ENCODE measurements at places on chromosomes 2 and 18.

DNA sequence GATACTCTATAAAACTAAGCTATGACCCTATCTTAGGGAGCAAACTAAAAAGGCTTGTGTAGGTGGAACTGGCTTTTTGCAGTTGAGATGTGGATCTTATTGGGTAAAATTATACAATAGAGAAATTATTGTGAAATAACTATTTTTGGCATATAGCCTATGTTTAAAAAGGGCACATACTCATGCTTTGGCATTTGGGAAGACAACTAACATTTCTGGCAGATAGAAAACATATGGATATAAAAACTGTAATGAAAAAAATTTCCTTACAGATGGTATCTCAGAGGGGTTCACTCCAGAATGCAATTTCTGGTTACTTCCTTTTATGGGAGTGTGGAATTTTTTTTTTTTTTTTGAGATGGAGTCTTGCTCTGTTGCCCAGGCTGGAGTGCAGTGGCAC lies 120.1 kb upstream of the CCDC195 start:
- DNase-seq: no peak
- H3K4me3 ChIP-seq: no peak overlapping the region
- H3K27me3 ChIP-seq: no peaks in the 10 kb centered on the region
- H3K4me1 ChIP-seq: no peaks in the 10 kb centered on the region
- H3K36me3 ChIP-seq: peaks cover 93% of the 10 kb centered on the region

GRCh38 chr2:45167920-45168629 lies 158.8 kb upstream of the SIX2 start:
- no peaks in the 10 kb centered on the region for H3K36me3 ChIP-seq
- H3K4me3 ChIP-seq: no peak overlapping the region
- peaks cover 34% of the 10 kb centered on the region for H3K27me3 ChIP-seq

DNA sequence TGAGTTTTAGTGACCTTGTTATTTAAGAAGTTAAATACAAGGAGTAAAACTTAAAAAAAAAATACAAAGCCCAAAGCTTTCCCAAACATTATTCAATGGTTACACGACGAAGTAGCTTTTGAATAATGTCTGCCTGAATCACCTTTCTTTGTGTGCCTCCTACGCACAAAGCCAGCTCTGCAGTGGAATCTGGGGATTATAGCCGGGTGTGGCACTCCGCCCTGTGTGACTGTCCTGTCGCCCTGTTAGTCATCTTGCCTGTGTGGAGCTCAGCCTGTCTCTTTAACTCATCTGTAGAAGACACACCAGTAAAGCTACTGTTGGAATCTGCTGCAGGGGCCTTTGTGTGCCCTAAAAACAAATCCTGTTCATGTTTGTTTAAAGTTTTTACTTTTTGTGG lies 79.4 kb upstream of the TCF7L1 start:
- H3K4me1 ChIP-seq: peaks cover 4% of the 10 kb centered on the region
- no peaks in the 10 kb centered on the region for H3K27me3 ChIP-seq
- no peak for DNase-seq

- H3K4me1 ChIP-seq: no peaks in the 10 kb centered on the region
- H3K4me3 ChIP-seq: no peak overlapping the region
- no peak for DNase-seq
- no peaks in the 10 kb centered on the region for H3K27me3 ChIP-seq
Observed at GRCh38 chr2:215717501-215718381, 281.9 kb upstream of the FN1 start.

DNA sequence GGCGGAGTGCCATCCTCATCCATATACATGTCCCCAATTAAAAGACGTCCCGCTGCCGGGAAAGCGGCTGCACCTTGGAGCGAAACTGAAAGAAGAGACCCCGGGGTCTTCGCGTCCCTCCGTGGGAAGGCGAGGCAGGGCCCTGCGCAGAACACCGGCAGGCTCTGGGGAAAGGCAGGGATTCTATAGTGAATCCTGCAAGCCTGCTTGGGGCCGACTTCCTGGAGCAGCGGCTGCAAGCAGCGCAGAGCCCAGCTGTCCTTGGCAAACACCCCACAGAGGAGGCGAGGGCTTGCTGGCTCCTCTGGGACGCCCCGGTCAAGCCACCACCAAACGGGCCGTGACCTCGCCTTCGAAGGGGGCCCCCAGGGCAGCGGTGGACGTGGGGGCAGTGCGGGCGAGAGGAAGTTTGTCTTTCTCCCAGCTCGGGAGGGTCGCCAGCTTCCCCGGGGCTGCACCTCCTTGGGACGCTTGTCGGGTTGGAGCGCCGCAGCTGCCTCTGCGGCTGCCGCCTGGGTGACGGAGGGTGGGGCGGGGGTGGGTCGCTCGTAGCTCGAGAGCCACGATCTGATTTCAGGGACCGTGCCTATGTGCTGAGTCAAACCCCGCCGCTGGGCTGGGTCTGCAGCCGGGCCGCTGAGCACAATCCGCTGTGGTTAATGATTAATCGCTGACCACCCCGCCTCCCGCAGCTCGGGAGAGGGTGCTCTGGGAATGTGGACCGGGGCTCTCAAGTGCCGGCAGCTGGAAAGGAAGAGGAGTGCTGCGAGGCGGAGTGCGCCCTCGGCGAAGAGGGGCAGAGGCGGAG lies 486 bp upstream of the GPR39 start:
- no peak overlapping the region for H3K27ac ChIP-seq
- no peaks in the 10 kb centered on the region for H3K36me3 ChIP-seq
- H3K4me3 ChIP-seq: no peak overlapping the region
- peaks cover 5% of the 10 kb centered on the region for H3K27me3 ChIP-seq
- DNase-seq: no peak

Data from natural killer cell (primary cell).